ENCODE measurements at places on chromosomes 16 and 17. TPM values are rescaled to one million over a fixed set of nuclear protein-coding genes. Genes with fewer than 3 reads are reported as not detected.

DNA sequence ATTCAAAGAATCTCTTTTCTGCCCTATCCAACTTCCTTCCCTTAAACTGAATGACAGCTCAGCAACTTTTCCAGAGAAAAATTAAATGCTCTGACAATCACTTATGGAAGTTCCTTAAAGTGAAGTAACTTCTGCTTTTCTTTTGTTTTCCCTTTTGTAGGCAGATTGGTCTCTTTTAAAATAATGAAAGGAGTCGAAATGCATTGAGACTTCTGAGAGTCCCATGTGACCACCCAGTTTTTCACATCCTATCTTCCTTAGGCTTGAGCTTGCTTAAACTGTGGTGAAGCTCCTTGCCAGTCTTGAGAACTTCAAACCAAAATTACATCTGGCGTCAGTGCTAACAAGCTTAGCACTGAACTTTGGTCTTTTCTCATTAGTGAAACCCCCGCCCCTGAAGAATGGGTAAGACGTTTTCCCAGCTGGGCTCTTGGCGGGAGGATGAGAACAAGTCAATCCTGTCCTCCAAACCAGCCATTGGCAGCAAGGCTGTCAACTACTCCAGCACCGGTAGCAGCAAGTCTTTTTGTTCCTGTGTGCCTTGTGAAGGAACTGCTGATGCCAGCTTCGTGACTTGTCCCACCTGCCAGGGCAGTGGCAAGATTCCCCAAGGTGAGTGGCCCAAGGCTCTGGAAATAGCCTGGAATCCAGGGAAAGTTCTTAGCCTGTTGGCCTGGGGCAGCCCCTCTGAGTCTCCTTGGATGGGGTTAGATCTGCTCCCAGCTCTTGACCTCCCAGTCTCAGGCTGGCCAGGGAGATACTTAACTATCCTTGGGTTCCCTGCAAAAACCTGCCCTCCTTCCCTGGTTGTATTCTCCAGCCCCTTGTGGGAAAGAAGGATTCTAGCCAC lies 1.2 kb downstream of the TMEM106A start:
- peaks cover 9% of the 10 kb centered on the region for H3K36me3 ChIP-seq
- H3K4me1 ChIP-seq = peaks cover 22% of the 10 kb centered on the region

DNA sequence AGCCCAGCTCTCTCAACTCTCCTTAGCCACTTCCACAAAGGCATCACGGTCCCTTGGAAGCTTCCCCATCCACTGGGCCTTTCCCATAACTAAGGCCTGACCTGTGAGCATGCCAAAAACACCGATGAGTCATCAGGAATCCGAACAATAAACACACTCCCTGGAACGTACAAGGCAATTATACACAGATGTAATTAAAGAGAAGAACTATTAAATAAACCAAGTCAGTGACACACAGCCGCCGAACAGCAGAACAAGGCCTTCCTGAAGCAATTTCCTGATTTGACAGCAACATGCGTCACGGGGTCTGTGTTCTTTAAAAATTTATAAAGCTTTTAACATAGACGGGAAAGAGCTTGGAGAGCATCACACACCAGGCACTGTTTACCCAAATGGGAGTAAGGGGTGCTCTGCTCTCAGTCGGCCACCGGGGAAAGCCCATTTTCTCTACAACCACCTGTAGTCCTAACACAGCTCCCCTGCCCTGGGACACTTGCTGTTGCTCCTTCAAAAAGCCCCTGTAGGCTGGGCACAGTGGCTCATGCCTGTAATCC lies 29.4 kb downstream of the COG7 start:
- peaks cover 4% of the 10 kb centered on the region for H3K36me3 ChIP-seq
- no peak for DNase-seq
- no peaks in the 10 kb centered on the region for H3K27me3 ChIP-seq
- no peak overlapping the region for H3K4me3 ChIP-seq
- H3K27ac ChIP-seq = no peak overlapping the region

GRCh38 chr17:15659236-15659635 lies 24.9 kb downstream of the TRIM16 start:
- DNase-seq = no peak
- H3K4me1 ChIP-seq = no peaks in the 10 kb centered on the region
- H3K27ac ChIP-seq = no peak overlapping the region
- H3K4me3 ChIP-seq = no peak overlapping the region
- no peaks in the 10 kb centered on the region for H3K36me3 ChIP-seq

GRCh38 chr16:73317321-73317857 lies 269.5 kb upstream of the ZFHX3 start:
- no peak overlapping the region for H3K27ac ChIP-seq
- no peaks in the 10 kb centered on the region for H3K36me3 ChIP-seq
- DNase-seq = no peak
- no peak overlapping the region for H3K4me3 ChIP-seq
- H3K4me1 ChIP-seq = no peaks in the 10 kb centered on the region

GRCh38 chr16:4910828-4911227 lies 26.1 kb downstream of the PPL start:
- no peaks in the 10 kb centered on the region for H3K4me1 ChIP-seq
- no peak overlapping the region for H3K4me3 ChIP-seq
- DNase-seq = no peak
- H3K27me3 ChIP-seq = no peaks in the 10 kb centered on the region

GRCh38 chr17:57045868-57046704 lies 39.0 kb upstream of the AKAP1 start:
- no peak overlapping the region for H3K27ac ChIP-seq
- peaks cover 15% of the 10 kb centered on the region for H3K27me3 ChIP-seq
- H3K36me3 ChIP-seq = no peaks in the 10 kb centered on the region
- H3K4me3 ChIP-seq = peak overlapping the region; percentile 31
- peak; percentile 23 for DNase-seq

- no peak overlapping the region for H3K4me3 ChIP-seq
- H3K36me3 ChIP-seq = no peaks in the 10 kb centered on the region
- H3K27ac ChIP-seq = no peak overlapping the region
- no peaks in the 10 kb centered on the region for H3K4me1 ChIP-seq
Measured at GRCh38 chr17:61490540-61490975, 38.3 kb downstream of the TBX4 start.

- H3K36me3 ChIP-seq = no peaks in the 10 kb centered on the region
- no peaks in the 10 kb centered on the region for H3K27me3 ChIP-seq
- DNase-seq = no peak
- H3K4me3 ChIP-seq = no peak overlapping the region
- H3K27ac ChIP-seq = peak overlapping the region; percentile 85
Measured at GRCh38 chr17:35807371-35808144, 1.7 kb upstream of the TAF15 start.

GRCh38 chr16:12193692-12194091 lies 217.2 kb downstream of the SNX29 start:
- H3K27ac ChIP-seq = no peak overlapping the region
- no peak overlapping the region for H3K4me3 ChIP-seq
- H3K27me3 ChIP-seq = no peaks in the 10 kb centered on the region
- no peaks in the 10 kb centered on the region for H3K36me3 ChIP-seq
- H3K4me1 ChIP-seq = no peaks in the 10 kb centered on the region
- no peak for DNase-seq

- H3K4me1 ChIP-seq = no peaks in the 10 kb centered on the region
- no peak overlapping the region for H3K27ac ChIP-seq
- no peak for DNase-seq
- H3K27me3 ChIP-seq = no peaks in the 10 kb centered on the region
Measured at GRCh38 chr17:66123163-66123562, 68.8 kb downstream of the CEP112 start.

DNA sequence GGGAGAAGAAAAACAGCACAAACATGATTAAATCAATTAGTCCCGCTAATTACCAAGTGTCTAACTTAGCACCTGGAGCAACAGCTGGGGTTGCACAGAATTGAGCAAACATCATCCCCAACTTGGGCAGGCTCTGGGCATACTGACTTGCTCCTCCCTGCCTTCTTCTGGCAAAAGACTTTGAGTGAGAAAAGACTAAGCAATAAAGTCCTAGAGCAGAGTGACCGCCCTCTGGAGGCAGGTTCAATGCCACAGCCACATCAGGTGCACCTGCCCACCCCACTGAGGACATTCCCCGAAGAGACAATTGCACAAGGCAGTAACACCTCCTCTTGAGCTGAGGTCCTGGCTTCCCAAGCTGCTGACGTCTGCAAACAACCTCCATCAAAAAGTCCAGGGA lies 358.3 kb downstream of the SOX9 start:
- no peak for DNase-seq
- H3K27me3 ChIP-seq = no peaks in the 10 kb centered on the region
- no peaks in the 10 kb centered on the region for H3K36me3 ChIP-seq
- H3K4me1 ChIP-seq = no peaks in the 10 kb centered on the region
- H3K4me3 ChIP-seq = no peak overlapping the region

DNA sequence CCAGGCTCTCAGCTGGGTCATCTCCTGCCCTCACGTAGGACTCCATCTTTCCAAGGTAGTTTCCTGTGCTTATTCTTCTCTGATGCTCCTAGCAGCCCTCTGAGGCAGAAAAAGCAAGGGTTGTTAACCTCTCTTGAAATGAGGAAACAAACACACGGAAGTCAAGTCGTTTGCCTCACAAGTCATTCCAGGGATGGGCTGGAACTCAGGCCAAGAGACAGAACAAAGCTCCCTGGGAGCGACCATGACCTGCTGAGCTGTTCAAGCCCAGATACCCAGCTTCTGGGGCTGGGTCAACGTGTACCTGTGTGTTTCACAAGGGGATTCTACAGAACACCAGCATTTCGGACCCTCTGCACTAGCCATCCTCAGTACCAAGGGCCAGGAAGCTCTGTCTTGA lies 28.1 kb downstream of the SRL start:
- no peak overlapping the region for H3K4me3 ChIP-seq
- no peaks in the 10 kb centered on the region for H3K36me3 ChIP-seq
- H3K27me3 ChIP-seq = no peaks in the 10 kb centered on the region
- no peaks in the 10 kb centered on the region for H3K4me1 ChIP-seq
- no peak for DNase-seq

DNA sequence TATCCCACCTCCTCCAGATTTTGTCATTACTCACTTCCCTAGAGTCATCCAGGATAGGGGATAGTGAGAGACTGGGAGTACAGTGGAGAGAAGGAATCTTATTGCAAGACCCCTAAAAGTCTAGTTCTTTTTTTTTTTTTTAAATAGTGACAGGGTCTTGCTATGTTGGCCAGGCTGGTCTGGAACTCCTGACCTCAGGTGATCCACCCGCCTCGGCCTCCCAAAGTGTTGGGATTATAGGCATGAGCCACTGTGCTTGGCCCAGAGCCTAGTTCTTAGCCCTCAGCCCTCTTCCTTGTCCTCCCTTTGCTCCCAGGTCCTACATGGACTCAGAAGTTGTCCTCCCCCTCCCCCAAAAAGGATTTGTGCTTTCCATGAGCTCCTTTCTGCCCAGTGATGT lies 2.7 kb upstream of the CHRNB1 start:
- no peak for DNase-seq
- H3K4me1 ChIP-seq = peaks cover 55% of the 10 kb centered on the region
- no peak overlapping the region for H3K4me3 ChIP-seq
- no peak overlapping the region for H3K27ac ChIP-seq
- peaks cover 56% of the 10 kb centered on the region for H3K27me3 ChIP-seq
- no peaks in the 10 kb centered on the region for H3K36me3 ChIP-seq

GRCh38 chr16:8320131-8320530 lies 270.2 kb downstream of the TMEM114 start:
- no peak overlapping the region for H3K4me3 ChIP-seq
- no peaks in the 10 kb centered on the region for H3K27me3 ChIP-seq
- H3K36me3 ChIP-seq = no peaks in the 10 kb centered on the region
- H3K27ac ChIP-seq = no peak overlapping the region

DNA sequence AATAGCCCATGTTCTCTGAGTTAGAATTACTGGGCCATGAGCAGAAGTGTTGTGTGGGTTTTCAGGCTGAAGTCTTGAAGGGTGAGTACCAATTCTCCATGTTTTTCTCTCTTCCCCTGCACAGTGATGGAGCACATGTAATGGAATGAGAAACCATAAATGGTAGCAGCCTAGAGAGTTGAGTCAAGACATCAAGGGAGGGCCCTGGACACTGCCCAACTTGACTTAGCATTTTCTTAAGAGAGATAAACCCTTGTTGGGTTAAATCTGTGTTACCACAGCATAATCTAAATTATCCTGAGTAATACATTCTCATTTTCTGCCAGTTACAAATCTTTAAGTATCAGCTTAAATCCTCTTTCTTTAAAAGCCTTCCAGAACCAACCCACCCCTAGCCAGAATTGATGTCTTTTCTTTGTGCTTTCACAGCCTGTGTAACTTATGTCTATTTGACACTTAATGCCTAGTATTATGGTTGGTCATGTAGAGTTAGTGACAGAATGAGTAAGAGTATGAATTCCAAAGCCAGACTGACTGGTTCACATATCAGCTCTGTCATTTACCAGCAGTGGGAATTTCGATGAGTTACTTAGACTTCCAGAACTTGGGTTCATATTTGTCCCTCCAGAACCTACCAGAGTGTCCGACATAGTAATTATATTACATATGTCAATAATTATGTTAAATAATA lies 27.0 kb upstream of the RGS9 start:
- no peaks in the 10 kb centered on the region for H3K4me1 ChIP-seq
- no peak overlapping the region for H3K27ac ChIP-seq
- H3K27me3 ChIP-seq = peaks cover 1% of the 10 kb centered on the region
- no peak overlapping the region for H3K4me3 ChIP-seq
- no peaks in the 10 kb centered on the region for H3K36me3 ChIP-seq

GRCh38 chr17:81667754-81668153 lies 1.2 kb downstream of the CCDC137 start:
- H3K4me1 ChIP-seq = peaks cover 49% of the 10 kb centered on the region
- peaks cover 27% of the 10 kb centered on the region for H3K36me3 ChIP-seq
- no peak for DNase-seq
- peak overlapping the region; percentile 80 for H3K27ac ChIP-seq
- no peak overlapping the region for H3K4me3 ChIP-seq

DNA sequence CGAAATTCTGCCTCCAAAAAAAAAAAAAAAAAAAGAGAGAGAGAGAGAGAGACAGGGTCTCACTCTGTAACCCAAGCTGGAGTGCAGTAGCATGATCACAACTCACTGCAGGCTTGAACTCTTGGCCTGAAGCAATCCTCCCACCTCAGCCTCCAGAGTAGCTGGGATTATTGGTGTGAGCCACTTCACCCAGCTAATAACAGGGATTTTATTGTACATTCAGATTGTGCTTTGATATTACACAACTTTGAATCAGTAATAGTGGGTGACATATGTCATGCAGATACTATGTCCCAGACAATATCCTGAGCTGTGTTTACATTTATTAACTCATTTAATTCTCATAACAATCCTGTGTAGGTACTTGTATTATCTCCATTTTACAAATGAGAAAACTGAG lies 19.7 kb upstream of the DHX8 start:
- DNase-seq = no peak
- no peak overlapping the region for H3K4me3 ChIP-seq
- no peaks in the 10 kb centered on the region for H3K27me3 ChIP-seq
- H3K4me1 ChIP-seq = no peaks in the 10 kb centered on the region

GRCh38 chr17:20927308-20927977 lies 115.4 kb downstream of the USP22 start:
- H3K27me3 ChIP-seq = no peaks in the 10 kb centered on the region
- no peaks in the 10 kb centered on the region for H3K4me1 ChIP-seq

- no peak for DNase-seq
- no peaks in the 10 kb centered on the region for H3K36me3 ChIP-seq
- peaks cover 80% of the 10 kb centered on the region for H3K4me1 ChIP-seq
- peak overlapping the region; percentile 90 for H3K27ac ChIP-seq
- H3K4me3 ChIP-seq = no peak overlapping the region
Measured at GRCh38 chr16:27231692-27232060, 28.4 kb downstream of the KDM8 start.

The SCNN1B gene
- total RNA-seq = not detected

The ZP2 gene
- not detected for total RNA-seq
